Activated naive CD4-positive, alpha-beta T cell treated with anti-CD3 and anti-CD28 coated beads for 36 hours (primary cell): ENCODE measurements at places on chromosomes 2 and 18. TPM values are rescaled to one million over a fixed set of nuclear protein-coding genes. Genes with fewer than 3 reads are reported as not detected.

DNA sequence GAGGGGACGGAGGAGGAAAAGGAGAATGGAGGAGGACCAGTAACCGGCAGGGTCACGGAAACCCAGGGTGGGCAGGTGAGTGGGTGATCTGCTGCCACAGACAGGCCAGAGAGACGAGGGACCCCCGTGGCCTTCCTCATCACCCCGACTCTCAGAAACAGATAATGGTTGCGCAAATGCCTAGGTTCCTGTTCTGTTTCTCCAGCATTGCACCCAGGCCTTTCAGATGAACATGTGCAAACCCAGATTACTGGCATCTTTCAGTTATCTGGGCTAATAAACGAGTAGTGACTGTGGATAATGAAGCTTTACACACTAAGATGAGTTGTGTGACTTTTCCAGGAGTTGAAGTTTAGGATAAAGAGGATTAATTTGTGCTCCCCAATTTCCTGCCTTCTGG, 46.5 kb downstream of the TET3 start:
- DNase-seq, result no peak

DNA sequence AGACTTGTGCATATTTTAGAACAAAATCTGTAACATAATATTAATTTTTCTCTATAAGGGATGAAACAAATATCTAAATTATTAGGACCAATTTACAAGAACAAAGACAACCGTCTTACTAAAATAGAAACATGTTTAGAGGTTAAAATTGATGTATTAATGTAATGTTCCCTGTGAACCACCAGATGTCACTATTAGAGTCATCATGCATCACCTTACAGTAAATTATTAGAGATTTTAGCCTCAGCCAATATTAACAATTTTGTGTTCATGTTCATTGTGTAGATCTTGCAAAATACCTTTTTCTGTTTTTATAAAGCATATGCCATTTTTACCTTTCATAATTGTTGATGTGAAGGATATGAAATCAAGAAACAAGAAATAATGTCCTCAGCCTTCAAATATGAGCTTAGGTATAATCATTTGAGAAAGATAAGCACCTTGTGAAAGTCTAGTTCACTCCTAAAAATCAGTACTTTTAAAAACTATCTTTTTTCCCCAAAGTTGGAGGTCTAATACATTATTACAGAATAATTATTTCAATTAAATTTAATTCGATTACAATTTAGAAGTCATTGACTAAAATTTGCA, 344.3 kb upstream of the KCNH7 start:
- no peak for DNase-seq

- DNase-seq, result peak; percentile 42
These were observed 16.2 kb downstream of the KLF7 start for GRCh38 chr2:207149249-207150213.

GRCh38 chr18:79227621-79228020, 158.4 kb downstream of the ATP9B start:
- DNase-seq, result no peak

The DNER gene
- not detected for total RNA-seq

GRCh38 chr18:36335476-36336279, 38.2 kb downstream of the FHOD3 start:
- no peak for DNase-seq

GRCh38 chr2:50178050-50178449, 853.9 kb downstream of the NRXN1 start:
- DNase-seq, result no peak

The GPR45 gene
- not detected for total RNA-seq

The CRACDL gene
- total RNA-seq, result 0.35 TPM

GRCh38 chr2:159399716-159400415, 113.4 kb upstream of the WDSUB1 start:
- DNase-seq, result no peak

DNA sequence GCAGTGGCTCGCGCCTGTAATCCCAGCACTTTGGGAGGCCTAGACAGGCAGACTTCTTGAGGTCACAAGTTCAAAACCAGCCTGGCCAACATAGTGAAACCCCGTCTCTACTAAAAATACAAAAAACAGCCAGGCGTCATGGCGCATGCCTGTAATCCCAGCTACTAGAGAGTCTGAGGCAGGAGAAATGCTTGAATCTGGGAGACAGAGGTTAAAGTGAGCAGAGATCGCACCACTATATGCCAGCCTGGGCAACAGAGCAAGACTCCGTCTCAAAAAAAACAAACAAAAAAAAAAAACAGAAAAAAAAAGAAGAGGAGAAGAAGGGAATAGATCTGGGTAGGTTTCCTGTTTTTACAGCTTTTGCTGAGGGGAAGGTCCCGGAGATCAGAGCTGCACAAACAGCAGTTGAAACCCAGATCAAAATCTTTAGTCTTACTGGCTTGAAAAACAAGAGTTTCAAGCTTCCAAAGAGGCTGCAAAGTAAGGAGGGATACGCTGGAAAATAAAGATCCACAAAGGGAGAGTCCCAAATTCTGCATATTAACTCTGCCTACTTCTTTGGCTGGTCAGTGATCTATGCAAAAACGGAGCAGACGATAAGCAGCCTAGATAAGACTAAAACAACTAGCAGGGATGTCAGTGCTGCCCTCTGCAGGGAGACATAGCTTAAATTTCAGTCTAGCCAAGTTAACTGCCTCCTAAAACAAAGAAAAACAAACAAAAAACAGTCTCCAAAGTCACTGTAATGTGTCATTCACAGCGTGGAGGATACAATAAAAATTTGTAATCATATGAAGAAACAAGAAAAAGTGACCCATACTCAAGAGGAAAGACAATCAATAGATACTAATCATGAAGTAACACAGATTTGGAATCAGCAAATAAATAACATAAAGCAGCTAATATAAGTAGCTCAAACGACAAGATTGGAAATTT, 74.1 kb downstream of the TLK1 start:
- DNase-seq, result peak; percentile 80

The KCNK3 gene
- total RNA-seq, result not detected

The REG3A gene
- total RNA-seq, result not detected

The NDC80 gene
- 96.8 TPM for total RNA-seq

- DNase-seq, result peak; percentile 63
These were observed 169.1 kb upstream of the KLF7 start for GRCh38 chr2:207334624-207335371.

The LRRC30 gene
- total RNA-seq, result not detected

DNA sequence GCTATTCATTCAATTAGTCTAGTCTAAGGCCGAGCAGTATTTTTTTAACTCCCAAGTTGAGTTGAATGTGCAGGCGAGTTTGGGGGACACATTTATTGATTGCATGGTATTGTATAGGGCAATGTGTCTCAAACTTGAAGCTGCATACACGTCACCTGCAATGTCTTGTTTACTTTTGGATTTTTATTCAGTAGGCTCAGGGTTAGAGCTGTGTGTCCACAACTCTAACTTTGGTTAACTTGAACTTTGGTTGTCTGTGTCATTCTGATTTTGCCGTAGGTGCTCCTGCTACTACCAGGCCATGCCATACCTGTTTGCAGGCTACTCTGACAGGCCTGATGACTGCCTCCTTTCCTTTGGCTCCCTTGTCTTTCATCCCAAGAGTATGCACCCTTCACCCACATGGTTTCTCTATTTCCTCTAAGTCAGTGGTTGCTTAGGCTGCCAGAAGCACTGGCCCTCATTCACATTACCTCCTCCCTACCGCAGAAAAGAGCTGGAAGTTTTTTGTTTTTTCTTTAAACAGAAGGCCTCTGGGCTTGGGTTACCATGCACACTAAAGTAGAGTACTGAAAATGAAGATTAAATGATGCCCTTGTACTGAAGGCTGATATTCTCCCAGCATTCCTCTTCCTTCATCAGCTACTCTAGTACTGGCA, 219.4 kb upstream of the SPOPL start:
- no peak for DNase-seq

DNA sequence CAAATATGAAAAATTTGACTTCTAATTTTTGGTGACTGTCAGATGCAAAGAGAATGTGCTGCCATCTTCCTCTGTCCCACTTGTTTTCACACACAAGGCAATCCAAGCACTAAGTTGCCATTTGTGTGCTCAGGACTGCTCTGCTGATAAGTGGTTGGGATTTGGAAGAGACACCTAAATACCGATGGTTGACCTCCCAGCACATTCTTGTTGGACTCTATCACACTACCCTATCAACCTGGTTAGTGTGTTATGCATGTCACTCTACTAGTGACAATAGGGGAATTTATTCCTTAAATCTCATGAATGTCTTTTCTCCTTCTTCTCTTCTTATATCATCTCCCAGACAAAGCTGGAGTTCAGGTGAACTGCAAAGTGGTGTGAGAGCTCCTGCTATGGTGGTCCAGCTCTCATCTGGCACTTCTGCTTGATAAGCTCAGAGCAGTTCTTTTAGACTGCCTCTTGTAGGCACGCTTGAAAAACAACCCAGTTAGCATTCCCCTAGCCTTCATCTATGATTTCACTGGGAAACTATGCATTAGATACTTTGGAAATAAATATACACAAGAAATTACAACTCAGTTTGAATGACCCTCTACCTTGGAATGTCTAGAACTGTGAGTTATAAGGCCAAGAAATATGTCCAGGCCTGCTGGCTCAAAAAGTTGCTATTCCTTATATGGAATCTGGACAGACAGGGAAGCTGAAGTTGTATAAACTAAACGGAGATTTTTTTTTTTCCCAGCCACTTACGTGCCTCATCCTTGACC, 404.8 kb downstream of the MEIS1 start:
- no peak for DNase-seq

- DNase-seq, result no peak
These were observed 75.5 kb downstream of the ZNF385B start for GRCh38 chr2:179785902-179786301.

DNA sequence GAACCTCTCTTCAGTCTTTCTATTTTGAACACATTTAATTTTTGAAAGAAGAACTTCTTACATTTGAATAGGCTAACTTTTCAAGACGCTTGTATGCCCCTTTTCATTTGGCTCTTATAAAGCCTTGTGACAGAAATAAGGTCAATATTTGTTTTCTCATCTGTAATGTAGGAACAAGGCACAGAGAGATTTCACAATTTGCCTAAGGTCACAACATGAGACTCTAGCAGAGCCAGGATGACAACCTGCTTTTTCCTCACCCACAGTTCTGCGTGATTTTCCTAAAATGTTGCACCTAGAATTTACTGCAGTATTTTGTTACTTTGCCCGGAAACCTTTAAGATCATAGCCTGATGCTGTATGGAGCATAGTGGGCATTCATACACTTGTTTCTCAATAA, 67.4 kb downstream of the TXNL1 start:
- DNase-seq, result no peak

- DNase-seq, result no peak
These were observed 15.1 kb downstream of the LOXHD1 start for GRCh38 chr18:46641917-46642316.
